ENCODE measurements at places on chromosomes 5 and 9.

DNA sequence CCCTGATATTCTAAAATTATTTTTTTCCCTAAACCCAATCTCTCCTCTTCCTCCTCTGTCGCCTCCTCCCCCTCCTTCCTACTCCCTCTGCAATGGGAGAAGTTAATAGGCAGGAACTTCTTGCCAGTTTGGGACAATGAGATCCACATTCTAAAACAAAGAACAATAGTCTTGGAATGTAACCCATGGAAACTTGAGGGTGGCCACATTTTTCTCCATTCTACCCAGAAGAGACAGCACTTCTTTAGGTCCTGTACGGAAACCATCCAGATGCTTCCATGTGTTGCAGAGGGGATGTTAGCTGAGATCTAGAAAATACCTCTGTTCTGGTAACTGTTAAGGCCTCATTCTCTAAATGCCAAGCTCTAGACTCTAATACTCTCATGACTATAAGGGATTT is 10.0 kb downstream of the SPARC start:
- no peak for DNase-seq

DNA sequence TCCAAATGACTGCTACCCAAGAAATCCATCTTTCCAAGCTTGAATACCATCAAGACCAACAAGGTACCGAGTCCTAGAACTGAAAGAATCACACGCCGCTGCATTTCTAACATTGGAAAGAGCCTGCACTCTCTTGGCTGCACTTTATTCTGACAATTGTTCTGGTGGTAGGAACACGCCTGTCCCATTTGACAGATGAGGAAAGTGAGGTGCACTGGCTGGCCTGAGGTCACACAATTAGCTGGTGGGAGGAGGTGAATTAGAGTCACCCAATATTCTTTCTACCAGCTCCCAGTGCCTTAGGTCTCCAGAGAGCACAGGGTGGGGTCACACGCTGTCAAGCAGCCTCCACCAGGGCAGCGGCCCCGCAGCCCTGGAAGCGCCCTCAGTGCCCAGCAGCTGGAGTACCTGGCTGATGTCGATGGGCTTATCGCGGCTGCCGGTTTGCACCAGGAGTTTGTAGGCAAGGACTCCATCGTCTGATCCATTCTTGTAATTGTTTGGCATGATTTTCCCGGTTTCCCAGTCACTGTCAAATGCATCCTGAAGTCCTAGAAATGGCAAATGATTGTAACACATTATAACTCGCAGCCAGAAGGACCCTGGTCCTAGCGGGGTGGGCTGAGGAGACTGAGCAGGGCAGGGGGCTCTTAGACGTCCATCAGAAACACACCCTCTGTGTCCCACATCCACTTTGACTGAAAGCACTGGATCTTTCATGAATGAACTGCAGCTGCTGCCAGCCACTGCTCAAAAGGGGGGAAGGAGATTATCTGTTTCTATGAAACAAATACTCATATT is 55.1 kb downstream of the PTCH1 start:
- DNase-seq, result no peak

DNA sequence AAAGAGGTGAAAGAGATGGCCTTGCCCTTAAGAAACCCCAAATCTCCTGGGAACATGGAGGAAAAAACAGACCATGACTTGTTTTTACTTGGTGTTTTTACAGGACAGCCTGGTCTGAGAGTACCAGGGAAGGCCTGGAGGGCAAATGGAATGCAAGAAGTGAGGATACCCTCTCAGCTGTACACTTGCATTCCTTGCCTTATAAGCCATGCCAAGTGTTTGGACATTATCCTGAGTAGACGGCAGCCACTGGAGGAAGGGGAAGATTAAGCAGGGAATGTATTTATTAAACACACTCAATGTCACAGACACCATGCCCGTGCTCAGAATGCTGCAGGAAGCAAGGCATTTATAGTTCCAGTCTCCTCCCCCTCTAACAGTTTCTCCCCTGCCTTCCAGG is 581.4 kb downstream of the CDK5RAP2 start:
- no peak for DNase-seq

- no peak for DNase-seq
Observed at GRCh38 chr9:85223506-85224125, 518.1 kb downstream of the AGTPBP1 start.

Data from renal cortex interstitium (tissue), 15 donors.